ENCODE measurements at places on chromosomes 2 and 18.

DNA sequence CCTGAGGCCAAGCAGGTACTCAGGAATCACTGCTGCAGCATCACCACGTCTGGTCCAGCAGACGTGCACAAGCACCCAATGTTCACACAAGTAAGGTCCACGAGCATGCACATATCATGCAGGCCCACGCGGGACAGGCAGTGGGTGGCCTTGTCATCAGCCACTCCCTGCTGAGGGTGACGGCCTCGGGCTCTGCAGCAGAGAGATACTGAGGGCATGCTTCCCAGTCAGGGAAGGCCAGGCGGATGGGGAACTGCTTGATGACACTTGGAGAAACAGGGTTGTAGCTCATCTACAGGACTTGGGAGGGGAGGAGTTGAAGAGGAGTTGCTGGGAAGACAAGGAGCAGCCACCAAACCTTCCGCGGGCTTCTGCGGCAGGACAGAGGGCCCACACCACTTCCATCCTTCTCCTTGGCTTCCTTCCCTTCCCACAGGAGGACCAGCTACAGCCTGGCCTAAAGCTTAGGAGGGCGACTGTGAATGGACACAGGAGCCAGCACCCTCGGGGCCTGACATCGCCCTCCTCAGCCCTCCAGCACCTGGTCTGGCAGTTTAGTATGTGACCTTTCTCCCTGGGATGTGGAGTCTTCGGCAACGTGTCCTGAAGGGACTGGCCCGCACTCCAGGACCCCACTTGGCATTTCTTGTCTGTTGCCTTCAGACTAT, 15.2 kb downstream of the MFSD2B start:
- no peak for DNase-seq

GRCh38 chr2:204364860-204365535, 180.3 kb upstream of the PARD3B start:
- no peak for DNase-seq

- no peak for DNase-seq
Observed at GRCh38 chr2:20990442-20991430, 53.1 kb downstream of the APOB start.

DNA sequence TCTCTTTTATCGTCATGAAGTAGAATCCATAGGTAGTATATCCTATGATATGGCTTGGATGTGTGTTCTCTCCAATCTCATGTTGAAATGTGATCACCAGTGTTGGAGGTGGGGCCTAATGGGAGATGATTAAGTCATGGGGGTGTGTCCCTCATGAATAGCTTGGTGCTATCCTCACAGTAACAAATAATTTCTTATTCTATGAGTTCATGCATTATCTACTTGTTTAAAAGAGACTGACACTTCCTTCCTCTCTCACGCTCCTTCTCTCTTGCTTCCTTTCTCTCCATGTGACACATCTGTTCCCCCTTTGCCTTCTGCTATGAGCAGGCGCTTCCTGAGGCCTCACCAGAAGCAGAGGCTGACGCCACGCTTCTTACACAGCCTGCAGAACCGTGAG, 165.6 kb downstream of the MREG start:
- no peak for DNase-seq

- DNase-seq, result no peak
Observed at GRCh38 chr2:179338681-179339080, 74.0 kb upstream of the SESTD1 start.

DNA sequence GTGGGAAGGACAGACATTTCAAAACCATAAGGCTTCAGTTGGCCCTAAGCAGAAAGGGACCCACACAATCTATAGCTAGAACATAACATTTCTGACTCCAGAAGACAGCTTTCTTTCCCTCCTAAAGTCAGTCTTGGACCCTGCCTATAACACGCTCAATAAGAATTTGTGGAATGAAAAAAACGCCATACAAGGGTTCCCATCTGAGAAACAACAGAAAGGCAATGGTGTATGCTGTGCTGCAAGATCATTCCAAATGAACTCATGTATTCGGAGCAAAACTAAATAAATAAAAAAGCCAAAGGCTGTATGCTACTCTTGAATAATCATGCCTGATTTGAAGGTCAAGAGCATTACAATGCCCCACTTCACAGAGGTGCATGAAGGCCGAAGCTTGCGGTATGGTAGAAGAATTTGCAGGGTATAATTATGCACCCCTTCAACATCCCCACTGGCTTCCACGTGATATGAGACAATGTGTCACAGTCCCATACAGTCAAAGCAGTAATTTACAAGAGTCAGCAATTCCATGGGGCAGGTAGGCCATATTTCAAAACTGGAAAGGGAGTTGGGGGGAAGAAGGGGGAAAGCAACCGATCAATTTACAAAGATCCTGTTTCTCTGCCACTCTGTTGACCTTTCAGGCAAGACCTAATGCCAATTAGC, 61.4 kb upstream of the SLC14A2 start:
- DNase-seq, result no peak

DNA sequence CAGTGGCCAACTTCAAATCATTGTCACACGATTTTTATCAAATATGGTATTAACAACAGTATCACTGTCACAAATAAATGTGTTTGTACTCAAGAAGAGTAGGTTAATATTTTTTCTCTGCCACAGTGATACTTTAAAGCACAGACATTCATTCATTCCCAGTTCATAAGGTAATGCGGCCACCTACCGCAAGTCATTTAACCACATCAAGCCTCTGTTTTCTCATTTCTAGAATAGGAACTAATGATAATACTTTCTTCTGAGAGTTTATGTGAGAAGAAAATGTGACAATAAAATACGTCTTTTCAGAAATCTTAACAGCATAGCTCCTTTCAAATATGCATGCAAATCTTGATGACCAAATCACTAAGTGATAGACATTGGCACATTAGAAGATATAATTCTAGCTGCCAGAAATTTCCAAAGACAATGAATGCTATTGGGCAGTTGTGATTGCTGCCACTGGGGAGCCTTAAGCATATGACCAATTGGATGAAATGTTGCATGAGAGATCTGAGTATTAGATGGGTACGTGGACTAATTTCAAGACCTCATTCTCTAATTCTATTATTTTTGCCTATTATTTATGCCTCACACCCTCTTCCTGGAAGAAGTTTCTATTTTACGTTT, 430.9 kb downstream of the PID1 start:
- DNase-seq, result no peak

GRCh38 chr2:220033546-220033945, 406.1 kb downstream of the SLC4A3 start:
- DNase-seq, result no peak

- DNase-seq, result no peak
Observed at GRCh38 chr18:39841482-39842365, 2113.3 kb upstream of the PIK3C3 start.

DNA sequence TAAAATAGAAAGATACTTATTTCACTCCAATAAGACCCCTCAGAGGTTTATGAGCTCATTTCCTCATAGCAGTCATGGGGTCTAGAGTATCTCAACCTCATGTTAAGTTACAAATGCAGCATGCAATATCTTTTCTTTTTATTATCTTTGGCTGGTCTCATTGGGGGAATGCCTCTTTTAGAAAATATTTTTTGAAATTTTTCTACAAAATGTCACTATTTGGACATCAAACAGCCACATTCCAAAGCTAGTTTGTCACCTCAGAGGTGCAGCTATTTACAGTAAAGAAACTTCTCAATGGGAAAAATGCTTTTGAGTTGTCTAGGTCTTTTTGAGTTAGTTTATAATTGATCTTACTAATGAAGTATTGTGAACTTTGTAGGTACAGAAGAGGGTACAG, 370.7 kb upstream of the LRATD1 start:
- DNase-seq, result no peak

DNA sequence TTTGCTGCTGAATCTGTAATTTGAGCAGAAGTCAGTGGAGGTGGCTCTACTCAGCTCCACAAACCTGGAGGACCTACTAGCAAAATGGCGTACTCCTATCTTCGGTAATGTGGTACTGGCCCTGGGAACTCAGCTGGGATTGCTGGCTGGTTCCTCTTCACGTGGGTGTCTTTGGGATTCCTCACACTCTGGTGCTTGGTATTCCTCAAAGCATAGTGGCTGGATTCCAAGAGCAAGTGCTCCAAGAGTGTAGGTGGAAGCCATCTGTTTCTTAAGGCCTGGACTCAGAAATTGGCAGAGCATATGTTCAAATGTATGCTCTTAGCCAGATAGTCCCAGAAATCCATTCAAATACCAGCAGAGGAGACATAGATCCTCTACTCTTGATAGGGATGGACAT, 281.9 kb upstream of the CDH7 start:
- no peak for DNase-seq

DNA sequence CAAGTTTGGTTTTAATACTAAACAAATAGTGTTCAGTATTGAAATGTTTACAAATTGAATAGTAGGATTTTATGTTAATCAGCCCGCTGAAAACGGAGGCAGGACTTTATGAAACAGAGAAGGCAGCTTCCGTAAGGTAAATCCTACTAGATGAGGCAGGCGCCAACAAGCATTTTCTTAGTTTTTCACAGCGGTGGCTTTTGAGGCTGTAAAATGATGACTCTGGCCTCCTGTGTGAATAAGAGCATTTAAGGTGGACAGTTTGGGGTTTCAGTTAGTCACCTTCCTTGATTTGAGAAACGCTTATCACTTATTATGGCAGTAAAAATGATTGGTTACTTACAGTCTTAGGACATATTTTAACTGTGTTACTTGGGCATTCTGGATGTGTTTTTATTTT, 212.9 kb downstream of the PTGR3 start:
- DNase-seq, result no peak

- DNase-seq, result no peak
Observed at GRCh38 chr2:191604154-191604553, 73.8 kb upstream of the NABP1 start.

- no peak for DNase-seq
Observed at GRCh38 chr2:10742666-10743065, 21.2 kb downstream of the ATP6V1C2 start.

DNA sequence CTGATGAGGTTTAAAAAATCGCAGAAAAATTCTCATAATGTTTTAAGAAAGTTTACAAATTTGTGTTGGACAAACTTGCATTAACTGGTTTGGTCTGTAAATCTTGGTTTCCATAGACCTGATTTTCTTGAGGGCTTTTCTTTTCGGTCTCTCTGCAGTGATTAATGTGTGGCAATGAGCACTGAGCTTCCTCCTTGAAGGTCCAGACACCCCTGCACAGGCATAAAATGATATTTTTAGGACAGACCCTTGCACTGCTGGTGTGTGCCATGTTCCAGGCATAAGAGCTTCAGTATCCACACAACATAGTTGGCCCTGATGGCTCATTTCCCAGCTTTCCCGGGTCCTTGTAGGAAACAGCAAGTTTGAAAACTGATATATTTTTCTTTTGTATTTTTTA, 33.7 kb downstream of the MRPL33 start:
- DNase-seq, result no peak

GRCh38 chr18:448116-448790, 52.2 kb downstream of the COLEC12 start:
- DNase-seq, result no peak

- DNase-seq, result no peak
Observed at GRCh38 chr18:41593171-41593675, 361.8 kb upstream of the PIK3C3 start.

GRCh38 chr2:238286095-238286494, 2.3 kb downstream of the PER2 start:
- no peak for DNase-seq

DNA sequence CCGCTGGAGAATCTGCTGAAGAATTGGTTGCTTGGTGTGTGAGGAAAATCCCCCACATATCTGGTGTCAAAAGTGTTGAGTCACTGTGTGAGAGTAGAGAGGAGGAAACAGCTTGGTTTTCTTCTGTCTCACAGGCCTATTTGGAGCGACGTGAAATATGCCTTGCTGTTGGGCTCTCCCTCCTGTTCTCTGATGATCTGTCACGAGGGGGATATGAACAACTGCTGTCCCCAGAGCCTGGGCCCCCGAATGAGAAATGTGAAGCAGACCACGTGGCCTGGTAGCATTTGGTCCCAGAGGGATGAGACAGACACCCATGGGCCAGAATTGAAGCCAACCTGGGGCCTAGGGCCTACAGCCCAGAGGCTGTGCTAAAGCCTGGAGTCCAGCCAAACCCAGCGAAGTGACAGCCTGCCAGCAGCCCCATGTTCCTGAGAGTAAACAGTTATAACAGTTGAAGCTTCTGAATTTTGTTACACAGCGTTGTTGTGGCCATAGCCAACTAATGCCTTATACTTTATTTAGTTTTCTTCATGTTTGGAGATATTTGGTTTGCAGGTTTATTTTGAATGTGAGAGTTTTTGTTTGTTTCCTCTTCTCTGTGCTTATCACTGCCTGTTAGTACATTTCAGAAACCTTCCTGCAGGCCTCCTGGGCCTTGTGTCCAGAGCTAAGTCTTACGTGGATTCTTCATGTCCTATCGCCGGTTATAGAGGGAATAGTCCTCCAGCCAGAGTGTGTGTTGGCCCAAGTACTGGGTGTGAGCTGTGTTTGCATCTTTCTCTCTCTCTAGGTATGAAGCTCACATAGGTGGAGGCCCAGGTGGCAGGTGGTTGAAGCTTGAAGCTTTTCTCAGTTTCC, 18.7 kb upstream of the COLEC12 start:
- DNase-seq, result no peak

DNA sequence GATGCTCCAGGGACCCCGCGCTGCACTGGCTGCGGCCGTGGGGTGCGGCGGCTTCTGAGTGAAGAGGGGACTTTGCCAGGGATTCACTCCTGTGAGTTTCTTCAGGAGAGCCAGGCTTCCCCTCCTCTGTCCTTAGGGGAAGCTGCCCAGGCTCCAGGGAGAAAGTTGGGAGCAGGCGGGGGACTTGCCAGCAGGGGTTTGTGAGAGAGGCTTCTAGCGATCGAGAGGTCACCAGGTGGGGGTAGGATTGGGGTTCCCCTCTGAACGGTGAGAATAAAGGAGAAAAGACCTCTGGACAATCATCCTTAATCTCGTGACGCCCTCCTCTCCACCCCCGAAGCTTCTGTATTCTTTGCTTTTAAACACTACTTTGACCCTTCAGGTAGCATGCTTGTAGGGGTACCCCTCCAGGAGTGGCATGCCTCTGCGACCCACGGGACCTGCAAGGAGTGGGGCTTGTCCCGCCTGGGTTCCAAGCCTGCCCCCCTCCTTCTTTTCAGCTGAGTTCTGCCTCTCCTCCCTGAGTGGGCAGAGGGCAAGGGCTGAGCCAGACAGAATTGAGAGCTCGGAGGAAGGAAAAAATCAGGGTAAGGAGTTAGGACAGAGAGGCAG, 601 bp downstream of the PROKR1 start:
- DNase-seq, result no peak

GRCh38 chr2:74029714-74030397, 45.1 kb downstream of the TET3 start:
- DNase-seq, result no peak

DNA sequence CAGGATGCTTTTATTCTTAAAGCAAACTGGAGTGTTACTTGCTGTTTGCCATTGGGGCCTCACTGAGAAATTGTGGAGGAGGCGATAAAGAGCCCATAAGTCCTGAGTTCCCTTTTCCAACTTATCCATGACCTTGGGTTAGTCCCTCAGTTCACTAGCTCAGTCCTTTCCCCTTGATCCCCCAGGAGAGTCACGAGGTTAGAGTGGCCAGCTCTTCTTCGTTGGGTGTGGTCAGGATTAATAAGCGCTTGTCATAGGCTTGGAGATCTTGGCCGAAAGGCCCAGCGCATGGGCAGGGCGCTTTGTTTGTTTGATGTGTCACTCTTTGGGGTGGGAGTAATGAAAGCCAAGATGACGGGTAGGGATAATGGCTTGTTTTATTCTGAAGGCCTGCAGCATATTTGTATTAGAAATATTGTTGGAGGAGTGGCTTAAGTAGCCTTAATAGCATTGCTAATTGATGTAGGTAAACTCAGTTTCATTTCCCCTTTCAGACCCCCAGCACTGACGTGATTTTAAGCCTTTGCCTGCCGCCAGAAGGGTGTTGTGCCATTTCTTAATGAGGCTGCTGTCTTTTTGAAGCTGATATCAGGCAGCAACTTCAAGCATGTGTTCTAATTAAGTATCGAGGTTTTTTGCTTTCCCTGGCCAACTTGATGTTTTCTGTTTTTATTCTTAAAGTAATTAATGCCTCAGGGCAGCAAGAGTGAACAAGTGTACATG, 15.7 kb downstream of the GRHL1 start:
- no peak for DNase-seq
